WTC11 (cell line): ENCODE measurements at places on chromosomes 2 and 18.

DNA sequence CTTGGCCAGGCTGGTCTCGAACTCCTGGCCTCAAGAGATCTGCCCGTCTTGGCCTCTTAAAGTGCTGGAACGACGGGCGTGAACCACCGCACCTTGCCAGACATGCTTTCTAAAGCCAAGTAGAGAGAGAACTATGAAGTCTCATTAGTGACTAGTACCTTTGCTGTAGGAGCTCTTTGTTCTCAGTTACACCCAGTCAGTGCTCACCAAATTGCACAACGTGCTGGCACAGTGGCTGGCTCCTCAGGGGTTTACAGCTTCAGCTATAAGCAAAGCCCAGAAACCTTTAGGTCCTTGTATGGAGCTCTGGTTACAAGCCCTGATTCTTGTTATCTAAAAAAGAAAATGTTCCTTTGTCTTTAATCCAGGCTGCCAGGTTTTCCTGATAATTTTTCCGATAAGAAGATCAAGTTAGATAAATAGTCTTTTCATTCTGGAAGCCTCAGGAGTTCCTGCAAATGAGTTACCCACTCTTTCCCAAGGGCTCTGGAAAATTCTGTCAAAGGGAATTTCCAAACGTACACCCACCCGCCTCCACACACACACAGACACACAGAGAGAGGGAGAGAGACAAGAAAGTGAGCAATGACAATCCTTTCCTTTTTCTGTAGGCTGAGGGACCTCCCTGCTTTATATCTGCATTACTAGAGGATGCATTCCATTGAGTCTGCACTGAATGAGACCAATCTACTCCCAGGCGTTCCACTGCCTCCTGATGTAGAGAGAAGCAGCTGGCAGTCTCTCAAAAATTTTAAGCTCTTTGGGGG is 100.2 kb upstream of the CSRNP3 start:
- H3K4me3 ChIP-seq: no peak overlapping the region
- peaks cover 53% of the 10 kb centered on the region for H3K4me1 ChIP-seq
- H3K36me3 ChIP-seq: no peaks in the 10 kb centered on the region

- no peaks in the 10 kb centered on the region for H3K36me3 ChIP-seq
- peak overlapping the region; percentile 71 for H3K4me3 ChIP-seq
- DNase-seq: peak; percentile 45
- peaks cover 49% of the 10 kb centered on the region for H3K27me3 ChIP-seq
- no peak overlapping the region for H3K27ac ChIP-seq
These were observed 403 bp downstream of the COL4A3 start for GRCh38 chr2:227164763-227165291.

GRCh38 chr18:66560094-66560493 is 43.8 kb downstream of the CDH19 start:
- no peaks in the 10 kb centered on the region for H3K4me1 ChIP-seq
- no peak for DNase-seq
- H3K27me3 ChIP-seq: no peaks in the 10 kb centered on the region
- no peaks in the 10 kb centered on the region for H3K36me3 ChIP-seq
- H3K27ac ChIP-seq: no peak overlapping the region; the same call in 1 of the 2 replicates
- no peak overlapping the region for H3K4me3 ChIP-seq

GRCh38 chr2:39530411-39530866 is 93.4 kb upstream of the MAP4K3 start:
- H3K4me1 ChIP-seq: peaks cover 31% of the 10 kb centered on the region
- H3K27me3 ChIP-seq: no peaks in the 10 kb centered on the region

- H3K27me3 ChIP-seq: no peaks in the 10 kb centered on the region
- DNase-seq: no peak
- no peak overlapping the region for H3K4me3 ChIP-seq
- H3K4me1 ChIP-seq: no peaks in the 10 kb centered on the region
- no peak overlapping the region for H3K27ac ChIP-seq
These were observed 1668.7 kb downstream of the SUCLG1 start for GRCh38 chr2:82790206-82791021.

DNA sequence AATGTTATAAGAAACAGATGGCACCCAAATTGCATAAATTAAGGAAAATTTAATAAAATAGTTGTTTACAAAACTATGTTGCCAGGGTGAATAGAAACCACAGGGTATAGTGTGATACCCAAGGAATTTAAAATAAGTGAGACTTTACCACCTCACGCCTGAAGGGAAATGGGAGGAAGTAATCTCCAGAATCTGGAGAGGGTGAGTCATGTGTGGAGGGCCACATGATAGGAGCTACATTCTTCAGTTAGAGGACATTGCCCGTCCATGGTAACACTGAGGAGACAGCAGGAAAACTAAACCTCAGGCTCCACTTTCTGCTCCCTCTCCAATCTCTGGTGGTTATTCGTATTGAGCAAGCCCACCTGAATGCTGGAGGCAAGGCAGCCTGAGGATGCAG is 97.2 kb upstream of the NXPH2 start:
- no peak overlapping the region for H3K27ac ChIP-seq
- H3K4me3 ChIP-seq: no peak overlapping the region
- no peak for DNase-seq
- no peaks in the 10 kb centered on the region for H3K36me3 ChIP-seq
- H3K27me3 ChIP-seq: no peaks in the 10 kb centered on the region
- peaks cover 5% of the 10 kb centered on the region for H3K4me1 ChIP-seq

- peaks cover 4% of the 10 kb centered on the region; the same call in 1 of the 2 replicates for H3K27me3 ChIP-seq
- no peaks in the 10 kb centered on the region for H3K36me3 ChIP-seq
- no peak overlapping the region for H3K4me3 ChIP-seq
- no peak overlapping the region for H3K27ac ChIP-seq
These were observed 12.7 kb upstream of the CABLES1 start for GRCh38 chr18:23122334-23123229.

DNA sequence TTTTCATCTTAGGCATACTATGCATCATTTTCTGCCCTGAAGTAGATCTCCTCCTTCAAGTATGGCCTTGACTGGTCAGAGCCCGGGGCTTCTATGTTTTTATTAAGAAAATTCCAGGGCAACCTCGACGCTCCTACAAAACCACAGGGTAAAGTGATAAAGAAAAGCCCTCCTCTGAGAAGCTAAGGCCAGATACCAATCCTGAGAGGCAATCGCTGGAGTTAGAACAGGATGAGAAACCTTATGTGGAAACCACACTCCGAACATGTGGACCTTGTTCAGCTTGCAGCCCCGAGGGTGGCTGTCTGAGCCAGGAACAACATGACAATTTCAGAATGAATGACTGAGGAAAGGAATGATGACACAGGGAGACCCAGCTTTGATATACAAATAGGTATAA is 35.6 kb downstream of the RMC1 start:
- no peak overlapping the region for H3K4me3 ChIP-seq
- H3K27me3 ChIP-seq: no peaks in the 10 kb centered on the region
- no peak overlapping the region for H3K27ac ChIP-seq
- H3K4me1 ChIP-seq: no peaks in the 10 kb centered on the region
- no peak for DNase-seq
- H3K36me3 ChIP-seq: peaks cover 81% of the 10 kb centered on the region

DNA sequence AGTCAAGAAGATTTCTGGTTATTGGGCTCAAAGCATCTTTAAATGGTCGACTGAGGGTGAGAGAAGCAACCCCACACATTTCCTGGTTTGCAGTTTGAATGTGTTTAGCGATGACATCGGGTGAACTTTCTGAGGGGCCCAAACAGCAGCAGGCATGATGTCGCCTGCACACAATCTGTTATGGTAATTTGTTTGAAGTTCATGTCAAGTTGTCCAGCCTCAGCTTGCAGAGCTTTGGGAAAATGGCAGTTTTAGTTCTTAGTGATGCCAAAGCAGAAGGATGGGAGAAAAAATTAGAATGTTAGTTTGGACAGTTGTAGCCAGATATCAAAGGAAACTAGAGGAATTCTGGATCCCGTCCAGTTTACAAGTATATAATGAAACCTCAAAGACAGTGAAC is 284.6 kb downstream of the MBD5 start:
- DNase-seq: no peak
- peaks cover 8% of the 10 kb centered on the region; the same call in 1 of the 2 replicates for H3K36me3 ChIP-seq
- no peak overlapping the region for H3K27ac ChIP-seq

- peak overlapping the region; percentile 96 for H3K4me3 ChIP-seq
- DNase-seq: no peak
- no peaks in the 10 kb centered on the region for H3K36me3 ChIP-seq
- peak overlapping the region; percentile 86 for H3K27ac ChIP-seq
- H3K4me1 ChIP-seq: peaks cover 17% of the 10 kb centered on the region
These were observed 335 bp downstream of the TRAK2 start for GRCh38 chr2:201450954-201451291.

DNA sequence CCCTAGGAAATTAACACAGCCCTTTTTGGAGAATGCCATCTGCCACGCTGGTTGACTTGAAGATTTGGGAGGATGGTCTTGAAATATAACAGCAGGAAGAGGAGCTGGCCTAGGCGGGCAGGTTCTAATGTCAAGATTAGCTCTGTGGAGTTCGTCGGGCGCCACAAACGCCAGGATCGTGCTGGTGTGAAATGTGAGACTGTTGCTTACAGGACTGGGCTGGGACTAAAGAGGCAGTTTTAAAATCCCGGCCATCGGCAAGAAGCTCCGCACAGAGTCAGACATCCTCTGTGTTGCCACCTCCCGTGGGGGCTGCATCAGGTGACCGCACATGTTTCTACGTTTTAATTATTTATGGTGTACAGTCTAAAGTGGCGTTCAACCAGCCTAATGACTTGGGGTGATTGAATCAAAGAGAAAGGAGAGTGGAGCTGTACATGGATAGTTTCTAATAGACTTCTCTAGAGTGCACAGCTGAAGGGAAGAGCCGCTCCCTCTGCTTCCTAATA is 99.4 kb upstream of the BCL11A start:
- H3K27ac ChIP-seq: no peak overlapping the region
- no peak for DNase-seq
- no peak overlapping the region for H3K4me3 ChIP-seq
- 0 out of 2 replicates have a peak, but pooled peaks cover 4% of the 10 kb centered on the region for H3K27me3 ChIP-seq
- peaks cover 13% of the 10 kb centered on the region for H3K4me1 ChIP-seq

DNA sequence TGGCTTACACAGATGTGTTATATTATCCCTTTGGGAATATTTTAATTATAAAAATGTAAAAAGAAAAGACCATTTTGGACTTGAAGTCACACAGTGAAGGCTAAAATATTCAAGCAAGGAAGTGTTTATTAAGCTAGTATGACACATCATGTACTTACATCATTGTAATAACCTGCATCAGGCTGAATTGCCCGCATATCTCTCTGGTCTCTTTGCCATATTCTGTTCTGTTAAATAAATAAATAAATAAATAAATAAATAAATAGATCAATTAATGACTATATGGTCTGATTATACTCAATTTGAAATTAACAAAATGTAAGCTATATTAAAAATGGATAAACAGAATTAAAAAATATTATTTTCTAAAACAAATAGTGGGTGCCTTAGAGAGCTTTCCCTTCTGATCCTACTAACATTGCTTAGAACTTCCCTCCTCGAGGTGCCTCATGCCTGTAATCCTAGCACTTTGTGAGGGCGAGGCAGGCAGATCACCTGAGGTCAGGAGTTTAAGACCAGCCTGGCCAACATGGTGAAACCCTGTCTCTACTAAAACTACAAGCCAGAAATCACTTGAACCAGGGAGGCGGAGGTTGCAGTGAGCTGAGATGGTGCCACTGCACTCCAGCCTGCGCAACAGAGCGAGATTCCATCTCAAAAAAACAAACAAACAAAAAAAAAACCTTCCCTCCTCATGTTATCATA is 42.0 kb downstream of the WDR33 start:
- H3K27ac ChIP-seq: peak overlapping the region; percentile 29
- no peak for DNase-seq
- peaks cover 38% of the 10 kb centered on the region for H3K36me3 ChIP-seq
- H3K4me1 ChIP-seq: peaks cover 5% of the 10 kb centered on the region
- no peak overlapping the region for H3K4me3 ChIP-seq

DNA sequence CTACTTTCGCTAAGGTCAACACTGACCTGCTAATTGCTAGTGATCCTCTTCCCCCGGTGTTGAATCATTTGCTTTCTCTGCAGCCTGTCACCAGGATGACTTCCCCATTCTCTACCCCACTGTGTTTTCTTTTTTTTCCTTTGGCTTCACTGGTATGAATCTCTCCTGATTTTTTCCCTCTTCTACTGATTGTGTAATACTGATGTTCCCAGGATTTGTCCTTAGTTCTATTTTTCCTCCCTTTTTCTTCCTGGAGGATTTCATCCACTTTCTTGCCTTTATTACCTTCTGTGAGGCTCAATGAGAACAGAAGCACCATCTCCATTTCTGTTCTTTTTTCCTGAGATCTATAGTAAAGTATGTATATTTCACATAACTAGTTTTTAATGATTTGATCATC is 14.1 kb upstream of the MSH2 start:
- H3K27me3 ChIP-seq: no peaks in the 10 kb centered on the region
- H3K27ac ChIP-seq: peak overlapping the region; percentile 26; the same call in 1 of the 2 replicates
- no peak overlapping the region for H3K4me3 ChIP-seq
- no peak for DNase-seq
